Naive B cell (primary cell): ENCODE measurements at places on chromosomes 5 and 9.

DNA sequence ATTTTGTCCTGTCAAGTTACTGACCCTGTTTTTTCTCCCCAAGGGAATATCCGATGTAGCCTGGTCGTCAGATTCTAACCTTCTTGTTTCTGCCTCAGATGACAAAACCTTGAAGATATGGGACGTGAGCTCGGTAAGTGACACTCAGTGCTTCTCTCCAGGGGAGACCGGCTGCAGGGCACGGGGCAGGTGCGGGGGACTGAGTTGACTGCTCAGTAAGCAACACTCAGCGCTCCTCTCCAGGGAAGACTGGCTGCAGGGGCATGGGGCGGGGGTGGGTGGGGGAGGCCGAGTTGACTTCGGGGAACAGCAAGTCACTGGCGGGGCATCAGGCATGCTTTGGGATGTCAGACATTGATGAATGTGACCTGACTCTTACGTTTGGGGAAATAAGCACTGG, 6.0 kb downstream of the WDR5 start:
- no peaks in the 10 kb centered on the region for H3K27me3 ChIP-seq
- peaks cover 16% of the 10 kb centered on the region for H3K4me1 ChIP-seq
- H3K4me3 ChIP-seq = no peak overlapping the region
- no peak overlapping the region for H3K27ac ChIP-seq
- no peak for DNase-seq
- H3K36me3 ChIP-seq = peaks cover 32% of the 10 kb centered on the region

GRCh38 chr5:66653325-66653724, 57.1 kb downstream of the MAST4 start:
- no peaks in the 10 kb centered on the region for H3K36me3 ChIP-seq
- H3K4me1 ChIP-seq = no peaks in the 10 kb centered on the region
- no peak overlapping the region for H3K4me3 ChIP-seq
- no peaks in the 10 kb centered on the region for H3K27me3 ChIP-seq

- H3K27me3 ChIP-seq = no peaks in the 10 kb centered on the region
- no peak overlapping the region for H3K4me3 ChIP-seq
- no peaks in the 10 kb centered on the region for H3K36me3 ChIP-seq
- H3K27ac ChIP-seq = no peak overlapping the region
- no peak for DNase-seq
Measured at GRCh38 chr9:24776226-24776625, 230.5 kb upstream of the IZUMO3 start.

DNA sequence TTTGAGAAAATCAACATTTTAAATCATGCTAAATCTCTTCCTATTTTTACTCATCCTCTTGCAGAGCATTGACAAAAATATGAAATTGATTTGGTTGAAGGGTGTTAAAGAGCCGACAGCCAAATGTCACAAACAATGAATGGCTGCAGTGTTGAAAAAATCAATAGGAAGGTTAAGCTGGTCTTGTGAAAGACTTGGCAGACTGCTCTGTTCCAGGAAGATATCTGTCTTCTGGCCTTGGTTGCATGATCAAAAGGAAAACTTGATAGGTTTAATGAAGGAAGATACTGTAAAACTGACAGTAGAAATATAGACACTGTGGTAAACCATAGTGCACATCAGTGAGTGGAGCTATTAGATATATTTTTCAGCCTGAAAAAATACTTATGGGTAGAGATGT, 103.6 kb downstream of the PBX3 start:
- H3K36me3 ChIP-seq = no peaks in the 10 kb centered on the region
- H3K27me3 ChIP-seq = no peaks in the 10 kb centered on the region

- H3K27ac ChIP-seq = no peak overlapping the region
- H3K36me3 ChIP-seq = no peaks in the 10 kb centered on the region
- H3K4me1 ChIP-seq = no peaks in the 10 kb centered on the region
- no peaks in the 10 kb centered on the region for H3K27me3 ChIP-seq
Measured at GRCh38 chr5:135240283-135240633, 158.8 kb downstream of the MACROH2A1 start.

GRCh38 chr9:71602652-71603051, 165.7 kb downstream of the CEMIP2 start:
- peaks cover 11% of the 10 kb centered on the region for H3K27me3 ChIP-seq
- H3K4me3 ChIP-seq = no peak overlapping the region
- no peaks in the 10 kb centered on the region for H3K4me1 ChIP-seq
- no peaks in the 10 kb centered on the region for H3K36me3 ChIP-seq
- peak overlapping the region; percentile 8 for H3K27ac ChIP-seq
- DNase-seq = no peak

DNA sequence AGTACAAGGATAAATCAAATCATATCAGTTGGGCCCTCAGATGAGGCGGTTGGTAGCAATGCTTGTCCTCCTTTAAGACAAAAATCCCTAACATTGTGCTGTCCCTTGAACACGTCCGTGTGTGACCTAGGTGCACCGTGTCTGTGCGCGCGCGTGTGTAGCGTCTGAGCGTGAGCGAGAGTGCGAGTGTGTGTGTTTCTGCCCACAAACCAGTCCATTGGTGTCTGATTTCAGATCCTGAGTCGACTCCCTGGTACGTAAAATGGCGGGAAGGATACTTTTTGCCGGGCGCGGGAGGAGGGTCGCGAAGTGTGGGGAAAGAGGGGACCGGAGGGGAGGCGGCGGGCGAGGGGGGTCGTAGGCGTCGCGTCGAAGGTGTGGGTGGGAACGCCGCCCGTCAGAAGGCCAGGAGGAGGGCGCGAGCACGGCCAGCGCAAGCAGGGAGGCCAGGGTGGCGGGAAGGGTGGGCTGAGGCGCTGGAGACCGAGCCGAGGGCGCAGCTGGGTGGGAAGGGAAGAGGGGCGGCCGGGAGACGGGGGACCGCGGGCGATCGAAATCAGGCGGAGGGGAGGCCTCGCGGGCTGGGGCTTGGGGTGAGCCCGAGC, 8.9 kb downstream of the OTP start:
- peaks cover 29% of the 10 kb centered on the region for H3K4me1 ChIP-seq
- peaks cover 54% of the 10 kb centered on the region for H3K27me3 ChIP-seq
- DNase-seq = no peak
- peak overlapping the region; percentile 97 for H3K27ac ChIP-seq
- peak overlapping the region; percentile 69 for H3K4me3 ChIP-seq

DNA sequence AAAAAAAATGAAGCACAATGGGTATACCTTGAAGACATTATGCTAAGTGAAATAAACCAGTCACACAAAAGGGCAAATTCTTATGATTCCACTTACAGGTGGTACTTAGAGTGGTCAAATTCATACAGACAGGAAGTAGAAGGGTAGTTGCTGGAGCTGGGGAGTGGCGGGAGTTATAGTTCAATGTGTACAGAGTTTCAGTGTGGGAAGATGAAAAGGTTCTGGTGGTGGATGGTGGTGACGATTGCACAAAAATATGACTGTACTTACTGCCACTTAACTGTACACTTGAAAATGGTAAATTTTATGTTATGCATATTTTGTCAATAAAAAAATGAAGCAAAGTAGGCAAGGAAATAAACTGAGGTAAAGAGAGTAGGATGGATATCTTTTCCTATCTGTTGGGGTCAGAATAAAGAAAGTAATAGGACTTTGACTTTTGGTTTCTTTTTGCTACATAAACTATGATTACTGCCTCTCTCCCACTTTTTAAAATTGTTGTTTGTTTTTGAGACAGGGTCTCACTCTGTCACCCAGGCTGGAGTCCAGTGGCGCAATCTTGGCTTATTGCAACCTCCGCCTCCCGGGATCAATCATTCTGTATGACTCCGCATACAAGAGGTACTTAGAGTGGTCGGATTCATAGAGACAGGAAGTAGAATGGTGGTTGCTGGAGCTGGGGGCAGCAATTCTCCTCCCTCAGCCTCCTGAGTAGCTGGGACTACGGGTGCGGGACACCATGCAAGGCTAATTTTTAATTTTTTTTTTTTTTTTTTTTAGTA, 4.0 kb upstream of the PSAT1 start:
- no peak overlapping the region for H3K4me3 ChIP-seq
- no peaks in the 10 kb centered on the region for H3K36me3 ChIP-seq
- no peak for DNase-seq
- H3K27ac ChIP-seq = no peak overlapping the region
- peaks cover 13% of the 10 kb centered on the region for H3K4me1 ChIP-seq

- no peak overlapping the region for H3K4me3 ChIP-seq
- peaks cover 3% of the 10 kb centered on the region for H3K4me1 ChIP-seq
- no peak for DNase-seq
- H3K27ac ChIP-seq = no peak overlapping the region
- peaks cover 26% of the 10 kb centered on the region for H3K36me3 ChIP-seq
- no peaks in the 10 kb centered on the region for H3K27me3 ChIP-seq
Measured at GRCh38 chr5:143073766-143074165, 303.6 kb downstream of the ARHGAP26 start.

GRCh38 chr9:34540827-34541226, 18.0 kb upstream of the ENHO start:
- H3K27me3 ChIP-seq = peaks cover 49% of the 10 kb centered on the region
- H3K27ac ChIP-seq = no peak overlapping the region
- no peak for DNase-seq

DNA sequence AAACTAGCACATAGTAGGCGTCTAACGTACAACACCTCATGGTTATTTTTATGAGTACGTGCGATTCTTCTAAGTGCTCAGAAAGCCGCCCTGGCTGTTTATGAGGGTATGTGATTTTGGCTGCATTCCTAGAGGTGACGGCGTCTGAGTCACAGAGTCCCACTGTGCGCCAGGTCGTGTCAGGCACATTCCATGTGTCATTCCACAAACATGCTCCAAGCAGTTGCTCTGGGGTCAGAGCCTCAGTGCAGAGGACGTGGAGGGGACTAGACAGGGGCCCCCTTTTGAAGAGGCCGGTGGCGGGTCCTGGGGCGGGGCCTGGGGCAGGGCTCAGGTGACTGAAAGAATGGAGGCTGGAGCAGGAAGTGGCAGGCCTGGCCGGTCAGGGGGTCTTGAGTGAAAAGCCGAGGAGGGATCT, 51.9 kb downstream of the NEK6 start:
- no peak for DNase-seq
- no peaks in the 10 kb centered on the region for H3K36me3 ChIP-seq
- H3K27me3 ChIP-seq = no peaks in the 10 kb centered on the region
- no peak overlapping the region for H3K4me3 ChIP-seq

DNA sequence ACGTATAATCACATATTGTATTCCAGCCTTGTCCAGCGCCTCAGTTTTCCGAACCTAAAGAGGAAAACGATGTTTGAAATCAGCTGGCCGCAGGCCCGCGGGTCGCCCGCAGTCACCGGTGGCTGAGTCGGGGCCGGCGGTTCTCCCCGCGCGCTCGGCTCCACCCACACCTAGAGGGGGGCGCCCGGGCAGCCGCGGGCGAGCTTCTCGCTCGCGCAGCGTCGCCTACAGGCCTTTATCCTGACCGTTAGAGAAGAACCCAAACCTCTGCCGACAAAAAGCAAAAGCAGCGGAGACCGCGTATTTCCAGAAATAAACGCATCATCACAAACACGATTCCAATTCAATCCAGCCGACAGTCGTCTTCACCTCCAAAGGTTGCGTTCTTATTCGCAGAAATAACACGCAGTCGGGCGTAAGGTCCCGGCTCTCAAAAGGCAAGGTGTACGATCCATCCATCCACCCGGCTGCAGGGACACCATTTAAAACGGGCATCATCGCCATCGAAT, 725 bp upstream of the NIPBL start:
- H3K27me3 ChIP-seq = no peaks in the 10 kb centered on the region
- DNase-seq = peak; percentile 80
- peak overlapping the region; percentile 97 for H3K4me3 ChIP-seq
- H3K4me1 ChIP-seq = peaks cover 39% of the 10 kb centered on the region

GRCh38 chr5:35765921-35766320, 90.8 kb upstream of the IL7R start:
- no peak for DNase-seq
- H3K36me3 ChIP-seq = no peaks in the 10 kb centered on the region
- no peak overlapping the region for H3K27ac ChIP-seq
- H3K4me1 ChIP-seq = no peaks in the 10 kb centered on the region

GRCh38 chr9:82109626-82110025, 121.1 kb downstream of the SPATA31D1 start:
- H3K4me3 ChIP-seq = no peak overlapping the region
- H3K36me3 ChIP-seq = no peaks in the 10 kb centered on the region
- H3K4me1 ChIP-seq = peaks cover 7% of the 10 kb centered on the region
- H3K27me3 ChIP-seq = no peaks in the 10 kb centered on the region
- no peak overlapping the region for H3K27ac ChIP-seq

- no peaks in the 10 kb centered on the region for H3K4me1 ChIP-seq
- H3K36me3 ChIP-seq = no peaks in the 10 kb centered on the region
- H3K27me3 ChIP-seq = no peaks in the 10 kb centered on the region
- no peak overlapping the region for H3K4me3 ChIP-seq
Measured at GRCh38 chr5:91591076-91591475, 208.0 kb upstream of the ARRDC3 start.

DNA sequence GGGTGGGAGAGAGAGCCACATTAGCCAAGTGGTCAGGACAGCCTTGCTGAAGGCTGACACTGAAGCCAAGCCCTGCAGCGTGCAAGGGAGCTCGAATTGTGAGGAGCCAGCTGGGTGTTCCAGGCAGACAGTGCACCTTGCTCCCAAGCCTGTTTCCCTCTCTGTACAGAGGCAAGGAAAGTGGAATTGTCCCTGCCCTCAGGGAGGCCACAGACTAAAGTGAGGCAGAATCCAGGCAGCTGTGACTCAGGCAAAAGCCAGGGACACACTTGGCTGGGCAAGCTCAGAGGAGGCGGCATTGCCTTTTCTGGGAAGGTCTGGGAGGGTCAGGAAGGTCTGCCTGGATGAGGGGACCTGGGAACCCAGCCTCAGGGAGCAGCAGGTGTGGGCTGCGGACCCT, 50.2 kb upstream of the LMX1B start:
- no peak overlapping the region for H3K27ac ChIP-seq
- peaks cover 56% of the 10 kb centered on the region for H3K27me3 ChIP-seq
- no peaks in the 10 kb centered on the region for H3K4me1 ChIP-seq
- no peak overlapping the region for H3K4me3 ChIP-seq

DNA sequence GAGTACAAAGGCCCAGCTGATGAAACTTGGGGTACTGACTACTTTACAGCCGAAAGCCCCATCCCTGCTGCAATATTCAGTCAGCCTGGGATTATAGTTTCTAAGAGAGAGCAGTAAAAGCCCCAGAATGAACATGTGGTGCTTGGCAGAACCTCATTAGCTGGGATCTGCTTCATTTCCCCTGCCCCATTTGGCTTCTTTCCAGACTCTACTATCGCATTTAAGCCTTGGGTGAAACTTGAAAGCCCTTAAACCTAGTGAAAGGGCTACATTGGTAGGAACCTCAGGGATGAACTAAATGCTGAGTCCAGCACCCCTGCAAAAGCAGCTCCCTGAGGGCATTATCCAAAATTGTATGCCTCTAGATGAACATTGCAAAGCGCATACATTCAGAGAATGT, 631.1 kb downstream of the ACTL7B start:
- no peak overlapping the region for H3K4me3 ChIP-seq
- H3K4me1 ChIP-seq = no peaks in the 10 kb centered on the region
- peaks cover 12% of the 10 kb centered on the region for H3K36me3 ChIP-seq
- H3K27ac ChIP-seq = no peak overlapping the region
- no peaks in the 10 kb centered on the region for H3K27me3 ChIP-seq

GRCh38 chr9:131045300-131046092, 36.5 kb downstream of the LAMC3 start:
- no peak overlapping the region for H3K27ac ChIP-seq
- H3K4me3 ChIP-seq = no peak overlapping the region
- no peaks in the 10 kb centered on the region for H3K36me3 ChIP-seq
- peaks cover 21% of the 10 kb centered on the region for H3K4me1 ChIP-seq
- no peak for DNase-seq
- peaks cover 19% of the 10 kb centered on the region for H3K27me3 ChIP-seq
